ENCODE measurements at places on chromosomes 5 and 9.

DNA sequence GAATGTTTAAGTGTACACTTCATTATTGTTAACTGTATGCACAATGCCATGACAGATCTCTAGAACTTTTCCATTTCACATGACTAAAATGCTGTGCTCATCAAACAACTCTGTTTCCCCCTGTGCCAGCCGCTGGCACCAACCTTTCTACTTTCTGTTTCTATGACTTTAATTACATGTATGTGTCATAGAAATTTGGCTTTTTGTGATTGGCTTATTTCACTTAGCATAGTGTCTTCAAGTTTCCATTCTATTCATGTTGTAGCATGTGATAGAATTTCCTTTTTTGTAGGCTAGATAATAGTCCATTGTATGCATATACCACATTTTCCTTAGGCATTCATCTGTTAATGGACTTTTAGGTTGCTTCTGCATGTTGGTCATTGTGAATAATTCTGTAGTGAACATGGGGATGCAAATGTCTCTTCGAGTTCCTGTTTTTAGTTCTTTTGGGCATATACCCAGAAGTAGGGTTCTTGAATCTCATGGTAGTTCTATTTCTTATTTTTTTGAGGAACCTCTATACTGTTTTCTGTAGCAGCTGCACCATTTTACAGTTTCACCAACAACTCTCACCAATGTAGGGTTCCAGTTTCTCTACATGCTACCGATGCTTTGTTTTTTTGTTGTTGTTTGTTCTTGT is 184.4 kb upstream of the DMRT1 start:
- DNase-seq, result no peak

- no peak for DNase-seq
Measured at GRCh38 chr9:111728143-111728542, 66.6 kb downstream of the SHOC1 start.

- DNase-seq, result no peak
Measured at GRCh38 chr5:95392593-95393182, 1.5 kb downstream of the FAM81B start.

- no peak for DNase-seq
Measured at GRCh38 chr5:123208668-123209501, 119.8 kb downstream of the PRDM6 start.

DNA sequence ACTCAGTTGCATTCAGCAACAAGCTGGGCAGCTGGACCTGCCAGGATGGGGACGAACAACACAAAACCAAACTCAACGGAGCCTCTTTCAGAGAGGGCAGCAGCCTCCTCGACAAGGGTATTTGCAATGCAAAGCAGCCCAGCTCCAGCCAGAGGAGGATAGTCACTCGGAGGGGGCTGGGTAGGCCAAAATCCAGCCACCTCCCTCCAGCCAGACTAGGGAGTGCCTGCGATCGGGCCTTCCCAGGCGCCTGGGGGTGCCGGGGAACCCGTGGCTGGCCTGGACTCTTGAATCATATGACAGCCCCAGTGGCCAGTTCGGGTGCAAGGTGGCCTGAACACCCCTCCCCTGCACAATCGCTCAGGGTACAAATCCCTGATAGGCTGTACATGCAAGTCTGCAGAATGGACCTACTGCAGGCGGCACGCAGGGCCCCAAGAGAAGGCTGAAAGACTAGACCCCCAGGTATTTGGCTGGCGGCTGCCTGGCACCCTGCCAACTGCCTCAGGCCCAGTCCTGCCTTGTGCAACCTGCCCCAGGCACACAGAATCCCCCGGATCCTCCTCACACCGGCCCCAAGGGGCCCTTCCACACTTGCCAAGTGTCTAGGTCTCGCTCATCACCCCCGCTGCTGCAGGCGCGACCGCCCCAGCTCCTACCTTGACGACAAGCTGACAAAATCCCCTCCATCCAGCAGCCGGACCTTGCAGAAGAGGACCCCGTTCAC is 1.3 kb downstream of the EEIG1 start:
- DNase-seq, result no peak

DNA sequence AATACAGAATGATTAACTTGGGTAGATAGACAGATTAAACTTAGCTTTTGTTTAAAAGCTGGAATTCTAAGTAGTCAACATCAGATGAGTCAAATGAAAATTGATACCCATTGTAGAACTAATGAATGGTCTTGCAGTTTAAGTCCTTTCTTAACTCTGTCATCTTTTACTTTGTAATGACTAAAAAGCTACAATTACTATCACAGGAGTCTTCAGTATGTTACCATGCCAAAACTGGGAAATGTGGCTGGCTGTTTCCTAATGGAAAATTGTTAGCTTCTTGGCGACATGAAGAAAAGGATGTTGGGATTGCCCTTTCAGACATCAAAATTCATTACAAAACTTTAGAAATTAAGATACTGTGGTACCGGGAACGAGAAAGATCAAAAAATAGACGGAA is 20.2 kb upstream of the ANXA1 start:
- no peak for DNase-seq

GRCh38 chr9:31535651-31536050 is 848.8 kb upstream of the ACO1 start:
- DNase-seq, result no peak

- no peak for DNase-seq
Measured at GRCh38 chr5:1832511-1833250, 31.5 kb downstream of the NDUFS6 start.
